ENCODE measurements at places on chromosomes 1 and 21.

DNA sequence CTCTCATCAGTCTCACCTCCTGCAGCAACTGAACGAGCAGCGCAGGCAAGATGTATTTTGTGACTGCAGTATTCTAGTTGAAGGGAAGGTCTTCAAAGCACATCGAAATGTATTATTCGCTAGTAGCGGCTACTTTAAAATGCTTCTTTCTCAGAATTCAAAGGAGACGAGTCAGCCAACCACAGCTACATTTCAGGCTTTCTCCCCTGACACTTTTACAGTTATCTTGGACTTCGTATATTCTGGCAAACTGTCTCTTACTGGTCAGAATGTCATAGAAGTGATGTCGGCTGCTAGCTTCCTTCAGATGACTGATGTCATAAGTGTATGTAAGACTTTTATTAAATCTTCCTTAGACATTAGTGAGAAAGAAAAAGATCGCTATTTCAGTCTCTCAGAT, 53.7 kb downstream of the ZBTB8A start:
- DNase-seq, result no peak

GRCh38 chr1:186165303-186165702, 209.8 kb downstream of the TPR start:
- no peak for DNase-seq

- DNase-seq, result no peak
These were observed 30.2 kb downstream of the RABGAP1L start for GRCh38 chr1:174189428-174190062.

DNA sequence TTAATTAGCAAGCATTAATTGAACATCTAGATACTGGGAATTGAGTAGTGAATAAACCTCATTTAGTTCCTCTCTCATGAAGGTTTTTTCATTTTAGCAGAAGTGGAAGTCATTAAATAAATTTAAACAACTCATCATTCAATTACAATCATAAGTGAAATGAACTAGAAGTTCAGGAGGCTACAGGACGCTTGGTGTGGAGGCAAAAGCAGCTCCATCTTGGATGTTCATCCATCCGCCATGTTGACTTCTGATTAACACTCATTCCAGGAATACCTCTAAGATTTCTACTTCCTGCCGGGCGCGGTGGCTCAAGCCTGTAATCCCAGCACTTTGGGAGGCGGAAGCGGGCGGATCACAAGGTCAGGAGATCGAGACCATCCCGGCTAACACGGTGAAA, 11.5 kb upstream of the NTPCR start:
- DNase-seq, result no peak

GRCh38 chr1:118317842-118318614, 133.0 kb upstream of the SPAG17 start:
- no peak for DNase-seq

- no peak for DNase-seq
These were observed 27.6 kb downstream of the CTNNBIP1 start for GRCh38 chr1:9882296-9882944.

DNA sequence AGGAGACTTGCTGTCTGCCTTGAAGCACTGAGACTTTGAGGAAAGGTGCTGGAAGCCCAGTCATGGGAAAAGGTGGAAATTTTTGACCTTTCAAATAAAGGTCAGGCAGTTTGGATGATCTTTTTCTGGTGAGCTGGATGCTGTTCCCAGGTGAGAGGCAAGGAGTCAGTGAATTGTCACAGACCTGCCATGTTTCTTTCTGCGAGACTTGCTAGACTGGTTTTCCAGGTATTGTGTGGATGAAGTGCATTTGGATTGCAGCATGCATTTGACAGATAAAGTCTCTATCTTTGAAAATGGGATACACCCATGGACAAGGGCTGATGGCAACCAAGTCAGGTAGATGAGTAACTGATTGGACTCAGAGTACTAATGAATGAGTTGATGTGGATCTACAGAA, 65.7 kb upstream of the NHLH2 start:
- DNase-seq, result no peak

DNA sequence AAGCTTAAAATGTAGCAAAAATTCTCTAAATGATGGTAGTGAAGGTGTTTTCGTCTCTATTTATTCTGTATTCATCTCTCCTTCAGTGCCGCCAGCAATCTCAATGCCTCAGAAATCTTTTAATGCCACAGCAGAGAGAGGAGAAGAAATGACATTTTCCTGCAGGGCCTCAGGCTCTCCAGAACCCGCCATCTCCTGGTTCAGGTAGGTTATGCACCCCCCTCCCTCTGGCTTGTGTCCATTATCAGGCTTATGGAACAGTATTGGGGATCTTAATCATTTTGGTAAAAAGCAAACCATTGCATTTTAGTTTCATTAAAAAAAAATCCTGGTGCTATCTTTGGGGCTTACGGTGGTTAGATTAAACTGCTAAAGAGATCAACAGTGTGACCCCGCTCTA, 326.1 kb downstream of the NCAM2 start:
- no peak for DNase-seq
